Activated T-helper 1 cell treated with anti-CD3 and anti-CD28 coated beads, Interleukin-2, amount 50 U/mL, for 16 hours (primary cell): ENCODE measurements at places on chromosomes 2 and 18.

DNA sequence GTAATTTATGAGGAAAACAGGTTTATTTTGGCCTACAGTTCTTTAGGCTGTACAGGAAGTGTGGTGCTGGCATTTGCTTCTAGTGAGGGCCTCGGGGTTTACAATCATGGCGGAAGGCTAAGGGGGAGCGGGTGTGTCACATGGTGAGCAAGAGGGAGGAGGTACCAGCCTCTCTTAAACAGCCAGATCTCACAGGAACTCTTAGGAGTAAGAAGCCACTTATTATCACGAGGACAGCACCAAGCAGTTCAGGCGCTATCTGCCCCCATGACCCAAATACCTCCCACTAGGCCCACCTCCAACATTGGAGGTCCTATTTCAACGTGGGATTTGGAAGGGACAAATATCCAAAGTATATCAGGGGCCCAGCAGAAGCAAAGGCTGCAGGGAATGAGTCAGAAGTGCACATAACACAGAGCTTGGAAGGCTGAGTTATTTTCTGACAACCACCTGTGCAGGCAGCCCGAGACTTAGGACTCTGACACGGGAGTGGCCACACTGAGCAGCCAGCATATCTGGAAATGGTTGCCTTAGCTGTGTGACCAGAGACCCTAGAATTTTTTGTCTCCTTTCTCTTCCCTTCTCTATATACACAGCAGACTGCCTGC is 170.9 kb downstream of the PRPF40A start:
- DNase-seq, result no peak

- no peak for DNase-seq
These were observed 518.6 kb upstream of the MYT1L start for GRCh38 chr2:2849464-2850217.

DNA sequence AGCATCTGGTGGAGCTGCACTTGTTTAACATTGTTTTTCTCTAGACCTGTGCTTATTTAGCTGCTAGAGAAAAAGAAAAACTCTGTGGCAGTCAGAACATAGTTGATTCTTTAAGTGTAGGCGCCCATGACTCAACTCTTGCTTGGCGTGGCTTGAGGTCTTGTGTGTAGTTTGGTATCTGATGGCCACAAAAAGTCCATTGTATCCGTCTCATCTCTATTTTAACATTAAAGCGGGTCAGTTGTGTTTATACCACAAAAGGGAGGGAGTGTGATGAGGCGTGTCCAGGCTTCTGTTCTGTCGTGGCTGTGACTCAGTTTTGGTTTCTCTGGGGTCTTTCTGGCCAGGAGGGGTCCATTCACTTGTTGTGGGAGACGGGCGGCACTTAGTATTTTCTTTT is 24.2 kb upstream of the UGT1A8 start:
- no peak for DNase-seq

GRCh38 chr2:11017921-11018320 is 106.2 kb downstream of the KCNF1 start:
- DNase-seq, result no peak

GRCh38 chr2:88195246-88195645 is 25.1 kb downstream of the THNSL2 start:
- DNase-seq, result no peak

- no peak for DNase-seq
These were observed 13.1 kb downstream of the SRD5A2 start for GRCh38 chr2:31567679-31568078.

DNA sequence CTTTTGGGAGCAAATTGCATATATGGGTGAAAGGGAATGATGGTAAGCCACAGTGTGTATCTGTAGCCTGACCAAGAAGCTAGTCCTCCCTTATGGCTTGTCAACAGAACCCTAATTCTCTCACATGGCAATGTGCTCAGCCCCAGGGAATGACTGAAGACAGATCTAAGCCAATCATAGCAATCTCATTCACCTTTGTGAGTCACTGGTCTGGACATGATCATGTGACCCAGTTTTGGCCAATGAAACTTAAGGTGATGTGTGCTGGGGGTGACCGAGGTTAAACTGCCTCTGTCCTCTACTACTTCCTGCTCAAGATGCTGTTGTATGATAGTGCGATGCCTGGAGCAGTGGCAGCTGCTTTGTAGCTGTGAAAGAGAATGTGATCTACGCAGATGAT is 491.2 kb upstream of the HS6ST1 start:
- DNase-seq, result no peak

- no peak for DNase-seq
These were observed 62.8 kb downstream of the GRB14 start for GRCh38 chr2:164558450-164558849.

- no peak for DNase-seq
These were observed 171.8 kb downstream of the ASXL3 start for GRCh38 chr18:33749834-33750233.

GRCh38 chr2:64325477-64325851 is 128.5 kb upstream of the LGALSL start:
- no peak for DNase-seq

- no peak for DNase-seq
These were observed 127.3 kb upstream of the SPATS2L start for GRCh38 chr2:200179151-200179550.

GRCh38 chr2:230578106-230578505 is 134.5 kb upstream of the CAB39 start:
- DNase-seq, result no peak

DNA sequence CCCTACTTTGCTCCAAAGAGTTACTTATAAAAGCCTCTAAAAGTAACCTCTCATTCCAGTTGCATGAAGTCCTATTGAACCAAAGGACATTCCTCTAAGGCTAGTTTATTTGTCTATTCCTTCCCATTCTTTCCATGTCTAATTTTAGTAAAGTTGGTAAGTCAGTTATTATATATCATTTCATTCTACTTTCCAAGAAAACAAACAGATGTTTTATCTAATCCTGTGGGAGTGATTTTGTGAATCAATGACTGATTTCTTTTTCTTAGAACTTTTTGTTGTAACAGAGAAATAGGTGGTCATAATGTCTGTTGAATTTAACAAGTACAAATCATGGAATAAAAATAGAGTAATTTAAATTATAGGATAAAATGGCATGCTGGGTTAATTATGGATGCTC is 286.3 kb downstream of the FSIP2 start:
- DNase-seq, result no peak

- no peak for DNase-seq
These were observed 118.7 kb upstream of the KCTD1 start for GRCh38 chr18:26667046-26667445.

DNA sequence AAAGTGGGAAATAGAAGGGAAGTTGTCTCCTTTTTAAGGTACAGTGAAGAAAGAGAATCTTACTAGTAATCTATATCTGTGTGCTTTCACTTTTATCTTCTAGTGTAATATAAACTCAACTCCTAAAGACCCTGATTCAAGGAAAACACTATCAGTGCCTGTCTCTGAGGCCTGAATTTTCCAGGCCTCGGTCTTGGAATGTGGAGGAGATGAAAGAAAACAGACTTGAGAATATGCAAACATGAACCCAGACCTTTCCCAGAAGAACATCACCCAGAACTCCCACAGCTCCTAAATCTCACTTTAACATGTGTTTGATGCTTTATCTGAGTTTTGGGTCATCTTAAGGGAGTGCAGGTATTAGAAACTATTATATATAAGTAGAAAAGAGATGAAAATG is 51.8 kb downstream of the EPB41L5 start:
- no peak for DNase-seq
